ENCODE measurements at places on chromosomes 3 and 15.
A peak's percentile ranks its signal among the peaks of the same experiment; 100 is the strongest.

DNA sequence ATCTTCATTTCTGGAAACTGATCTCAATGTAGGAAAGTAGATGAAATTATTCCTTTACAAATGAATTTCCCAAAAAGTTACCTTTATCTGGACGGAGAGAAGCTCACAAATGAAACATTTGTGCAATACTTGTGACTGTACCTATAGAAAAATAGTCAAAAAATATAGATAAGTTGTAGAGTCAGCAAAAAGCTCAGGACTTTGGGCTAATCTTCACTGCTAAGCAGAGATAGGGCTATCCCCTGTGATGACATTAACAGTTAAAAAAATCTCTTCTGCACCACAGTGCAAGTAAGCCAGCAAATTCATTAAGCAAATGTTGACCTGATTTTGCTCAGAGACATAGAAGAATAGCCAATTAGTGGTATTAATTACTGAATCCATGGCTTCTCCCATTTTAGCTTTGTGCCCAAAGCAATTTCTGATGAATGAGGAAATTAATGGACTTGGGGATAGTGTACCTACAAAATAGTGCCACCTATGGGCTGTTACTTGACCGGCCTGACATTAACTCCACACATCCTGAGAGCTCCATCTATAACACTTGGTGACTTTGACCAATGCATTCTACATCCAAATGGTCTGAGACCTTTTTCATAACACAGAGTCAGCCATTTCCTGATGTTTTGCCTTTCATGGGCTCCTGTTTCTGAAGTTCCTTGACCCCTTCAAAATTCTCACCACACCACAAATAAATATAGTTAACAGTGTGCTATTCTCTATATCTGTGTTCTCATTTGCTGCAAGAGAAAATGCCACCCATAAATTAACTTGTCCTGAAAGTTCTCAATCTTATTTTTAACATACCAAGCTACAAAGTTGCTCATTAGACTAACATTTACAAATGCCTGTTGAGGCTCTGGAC, 105.0 kb downstream of the SSR3 start:
- DNase-seq, result peak; percentile 7

DNA sequence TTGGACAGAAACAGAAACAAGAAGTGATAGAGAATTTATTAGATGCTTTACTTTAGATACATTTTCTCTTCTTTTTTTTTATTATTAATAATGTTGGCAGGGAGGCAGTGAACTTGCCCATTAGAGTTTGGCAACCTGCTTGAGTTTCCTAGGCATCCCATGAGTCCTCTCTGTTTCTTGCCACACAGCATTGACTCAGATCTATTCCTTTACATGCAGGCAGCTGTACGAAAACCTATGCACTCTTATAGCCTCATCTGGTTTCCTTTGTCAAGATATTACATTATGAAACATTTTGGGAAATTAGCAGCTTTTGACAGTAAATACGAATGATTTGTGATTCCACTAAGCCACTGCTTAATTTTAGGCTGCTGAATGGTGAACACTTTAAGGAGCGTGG, 23.3 kb downstream of the IL1RAP start:
- no peak for DNase-seq

- peak; percentile 18 for DNase-seq
These were observed 2.4 kb downstream of the SLCO3A1 start for GRCh38 chr15:91855684-91856489.

DNA sequence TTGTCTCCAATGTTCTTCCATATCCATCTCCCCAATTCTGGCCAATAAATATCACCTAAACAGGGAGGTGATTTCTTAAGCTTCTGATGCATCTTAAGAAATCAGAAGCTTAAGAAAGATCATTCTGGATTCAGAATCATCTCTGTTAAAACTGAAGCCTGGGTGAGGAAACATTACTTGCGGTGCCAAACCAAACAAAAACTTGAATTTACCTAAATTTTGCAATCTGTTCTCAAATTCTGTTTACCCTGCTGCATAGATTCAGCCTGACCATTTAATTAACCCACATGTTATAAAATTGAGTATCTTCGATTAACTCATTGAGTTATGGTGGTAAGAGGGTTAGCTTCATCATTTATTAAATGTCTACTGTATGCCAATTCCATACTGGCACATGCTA, 204.4 kb upstream of the ZNF385D start:
- no peak for DNase-seq

- no peak for DNase-seq
These were observed 61.0 kb downstream of the SEMA6D start for GRCh38 chr15:47778263-47778770.

DNA sequence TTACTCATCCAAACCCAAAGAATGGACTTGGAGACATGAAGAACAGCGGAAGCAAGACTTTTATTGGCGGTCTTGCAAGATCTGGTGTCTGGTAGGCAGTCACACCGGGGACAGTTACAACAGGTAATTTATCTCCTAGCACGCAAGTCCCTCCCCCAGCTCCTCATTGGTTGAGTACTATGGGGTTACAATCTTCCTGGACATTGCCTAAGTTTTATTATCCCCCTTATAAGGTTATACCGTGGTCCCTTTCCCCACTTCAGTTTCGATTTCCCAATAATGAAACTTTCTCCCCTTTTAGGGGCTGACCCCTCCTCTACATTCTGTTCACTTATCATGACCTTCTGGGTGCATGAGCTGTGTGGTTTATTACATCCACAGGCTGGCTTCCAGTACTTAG, 18.7 kb downstream of the ARL8B start:
- no peak for DNase-seq

DNA sequence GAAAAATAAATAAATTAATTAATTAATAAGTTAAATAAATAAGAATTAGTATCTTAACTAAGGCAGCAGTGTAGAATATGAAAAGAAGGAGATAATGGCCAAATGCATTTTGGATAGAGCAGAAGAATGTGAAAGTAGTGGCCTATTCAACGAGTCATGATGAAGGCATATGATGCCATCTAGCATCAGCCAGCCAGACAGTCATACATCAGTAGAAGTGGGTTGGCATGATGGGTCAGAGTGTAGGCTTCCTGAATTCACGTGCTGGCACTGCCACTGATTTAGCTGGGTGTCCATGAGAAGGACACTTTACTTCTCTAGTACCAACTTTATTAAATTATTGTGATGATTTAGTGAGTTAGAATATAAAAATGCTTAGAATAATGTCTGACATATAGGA, 256.1 kb upstream of the ARPP21 start:
- DNase-seq, result no peak

- no peak for DNase-seq
These were observed 21.0 kb downstream of the RARB start for GRCh38 chr3:25448750-25449692.

- no peak for DNase-seq
These were observed 34.0 kb upstream of the HRH1 start for GRCh38 chr3:11120091-11120805.

- DNase-seq, result no peak
These were observed 99.1 kb downstream of the CPN2 start for GRCh38 chr3:194251891-194252560.

DNA sequence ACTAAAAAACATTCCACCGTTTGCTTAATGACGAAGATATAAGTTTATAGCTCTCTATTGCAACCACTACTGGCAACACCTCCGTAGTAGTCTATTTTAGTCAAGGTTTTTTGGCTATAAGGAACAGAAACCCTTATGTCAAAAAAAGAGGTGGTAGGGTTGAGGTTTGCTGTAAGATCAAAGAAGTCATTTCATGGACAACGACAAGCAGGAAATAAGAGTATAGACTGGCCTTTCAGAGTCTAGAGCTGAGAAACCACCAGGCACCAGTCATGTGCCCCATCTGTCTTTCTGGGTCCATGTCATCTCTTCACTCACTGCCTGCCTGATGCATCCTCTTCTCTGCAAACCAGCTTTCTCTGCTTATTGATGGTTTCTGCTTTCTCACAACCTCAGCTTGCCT, 42.7 kb downstream of the THBS1 start:
- peak; percentile 82 for DNase-seq

DNA sequence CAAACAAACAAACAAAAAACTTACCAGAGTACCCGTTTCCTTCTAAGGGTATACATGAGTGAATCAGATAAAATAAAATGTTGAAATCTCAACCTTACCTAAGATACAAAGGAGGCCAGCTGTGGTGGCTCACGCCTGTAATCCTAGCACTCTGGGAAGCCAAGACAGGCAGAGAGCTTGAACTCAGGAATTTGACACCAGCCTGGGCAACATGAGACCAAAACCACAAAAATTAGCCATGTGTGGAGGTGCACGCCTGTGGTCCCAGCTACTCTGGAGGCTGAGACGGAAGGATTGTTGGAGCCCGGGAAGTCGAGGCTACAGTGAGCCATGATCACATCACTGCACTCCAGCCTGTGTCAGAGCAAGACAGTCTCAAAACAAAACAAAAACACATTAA, 11.0 kb upstream of the FAM219B start:
- DNase-seq, result no peak

DNA sequence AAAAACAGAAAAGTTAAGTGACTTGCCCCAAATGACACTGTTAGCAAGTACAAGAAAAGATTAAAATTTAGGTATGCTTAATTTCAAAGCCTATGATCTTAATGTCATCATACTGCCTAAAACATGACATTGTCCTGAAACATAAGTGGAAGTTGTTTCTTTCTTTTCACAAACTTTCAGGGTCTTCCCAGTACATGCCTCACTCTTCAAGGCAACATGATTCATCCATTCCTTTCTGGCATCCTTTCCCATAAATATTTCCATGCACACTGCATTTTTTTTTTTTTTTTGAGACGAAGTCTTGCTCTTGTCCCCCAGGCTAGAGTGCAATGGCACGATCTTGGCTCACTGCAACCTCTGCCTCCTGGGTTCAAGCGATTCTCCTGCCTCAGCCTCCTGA, 42.5 kb upstream of the KPNA4 start:
- no peak for DNase-seq

DNA sequence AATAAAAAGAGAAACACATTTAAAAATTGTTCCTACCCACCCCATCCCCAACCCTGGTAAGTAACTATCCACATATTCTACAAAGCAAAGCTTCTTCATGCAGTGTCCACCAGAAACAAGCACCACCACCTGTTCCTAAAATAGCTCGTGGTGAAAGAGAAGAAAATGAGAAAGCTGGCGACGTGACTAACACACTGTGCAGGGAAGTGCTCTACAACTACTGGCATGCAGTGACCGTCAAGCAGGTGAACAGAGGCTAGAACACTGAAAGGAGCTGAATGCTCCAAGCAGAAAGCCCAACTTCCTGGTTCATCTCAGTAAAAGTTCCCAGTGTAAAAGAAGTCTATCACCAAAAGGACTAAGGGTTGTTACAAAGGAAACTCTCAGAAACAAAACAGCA, 80.7 kb downstream of the NR2E3 start:
- DNase-seq, result no peak

DNA sequence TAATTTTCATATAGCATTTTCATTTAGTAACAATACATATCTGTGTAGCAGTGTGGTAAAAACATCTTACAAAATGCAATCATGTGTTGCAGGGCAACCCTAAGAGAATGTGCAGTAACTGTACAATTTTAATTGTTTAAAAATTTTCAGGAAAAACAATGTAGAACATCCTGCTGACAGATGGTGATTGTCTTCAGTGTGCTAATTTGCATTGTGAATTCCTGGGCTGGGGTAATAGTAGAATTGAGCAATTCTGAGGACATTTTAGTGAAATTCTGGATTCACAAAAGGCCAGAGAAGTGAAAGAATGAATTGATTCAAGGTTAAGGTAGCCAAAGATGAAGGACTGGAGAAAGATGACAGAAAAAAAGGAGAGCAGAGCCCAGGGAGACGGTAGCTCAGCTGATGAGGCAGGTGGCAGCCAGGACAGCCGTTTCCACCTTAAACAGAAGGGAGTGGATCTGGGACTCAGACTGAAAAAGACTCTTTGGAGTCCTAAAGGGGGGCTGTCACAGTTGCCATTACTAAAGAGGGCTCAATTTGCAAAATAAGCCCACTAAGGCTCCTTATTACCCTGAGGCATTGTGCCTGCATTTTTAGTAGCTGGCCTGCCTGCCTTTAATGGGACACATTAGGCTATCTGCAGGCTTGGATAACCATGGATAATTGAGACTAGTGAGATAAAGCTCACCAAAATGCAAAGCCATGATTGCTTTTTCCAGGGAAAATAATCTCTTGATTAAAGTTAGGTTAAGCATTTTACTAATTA, 8.6 kb downstream of the MAP3K13 start:
- DNase-seq, result no peak

DNA sequence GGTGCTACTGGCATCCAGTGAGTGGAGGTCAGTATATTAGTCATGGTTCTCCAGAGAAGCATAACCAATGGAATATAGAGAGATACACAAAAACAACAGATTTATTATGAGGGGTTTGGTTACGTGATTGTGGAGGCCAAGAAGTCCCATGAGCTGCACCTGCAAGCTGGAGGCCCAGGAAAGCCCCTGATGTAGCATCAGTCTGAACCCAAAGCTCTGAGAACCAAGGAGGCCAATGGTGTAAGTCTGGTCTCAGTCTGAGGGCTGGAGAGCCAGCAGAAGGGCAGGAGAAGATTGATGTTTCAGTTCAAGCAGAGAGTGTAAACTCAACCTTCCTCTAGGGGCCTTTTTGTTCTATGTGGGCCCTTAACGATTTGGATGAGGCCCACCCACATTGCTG, 144.1 kb downstream of the KLF13 start:
- DNase-seq, result no peak

- DNase-seq, result no peak
These were observed 596.7 kb downstream of the PDCD6IP start for GRCh38 chr3:34394978-34395748.

DNA sequence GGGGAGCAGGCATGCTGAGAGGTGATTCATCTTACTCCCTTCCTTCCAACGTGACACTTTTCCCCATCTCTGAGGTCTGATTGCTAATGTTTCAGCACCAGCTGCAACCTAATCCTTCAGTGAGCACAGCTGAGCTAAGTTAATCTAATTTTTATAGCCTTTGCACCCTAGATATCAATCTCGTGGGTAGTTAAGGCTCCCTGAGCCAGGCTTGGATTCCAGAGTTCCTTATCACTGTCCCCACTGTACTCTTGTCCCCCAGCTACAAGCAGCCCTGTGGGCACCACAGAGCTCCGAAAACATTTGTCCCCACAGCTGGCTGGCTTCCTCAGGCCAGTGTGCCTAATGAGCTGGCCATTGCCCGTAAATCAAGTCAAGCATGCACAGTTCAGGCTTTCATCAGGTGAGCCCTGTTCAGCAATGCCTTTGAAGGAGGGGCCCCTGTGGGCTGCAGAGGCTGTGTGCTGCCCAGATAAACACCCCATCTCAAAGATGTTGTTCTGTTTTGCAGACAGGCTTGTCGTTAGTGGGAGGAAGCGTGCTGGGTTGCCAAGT, 376.9 kb upstream of the RASGRP1 start:
- DNase-seq, result no peak

GRCh38 chr3:4464576-4464975, 2.5 kb downstream of the SUMF1 start:
- DNase-seq, result no peak

DNA sequence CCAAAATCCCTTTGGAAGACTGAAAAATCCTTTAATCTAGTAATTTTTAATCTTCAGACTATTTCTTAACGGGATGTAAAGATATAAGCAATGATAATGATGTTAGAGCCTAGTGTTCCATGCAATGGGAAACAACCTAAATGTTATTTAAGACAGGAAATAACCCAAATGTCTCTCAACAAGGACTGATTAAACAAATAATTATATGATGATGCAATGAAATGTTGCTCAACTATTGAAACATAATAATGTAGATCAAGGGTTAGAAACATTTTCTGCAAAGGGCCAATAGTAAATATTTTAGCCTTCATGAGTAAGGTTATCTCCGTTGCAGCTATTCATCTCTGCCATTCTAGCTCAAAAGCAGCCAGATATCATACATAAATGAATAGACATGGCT, 275.4 kb downstream of the NEK10 start:
- DNase-seq, result no peak
